Stimulated activated CD8-positive, alpha-beta memory T cell treated with anti-CD3 and anti-CD28 coated beads, Interleukin-7, amount 100 ng/mL, for 24 hours (primary cell): ENCODE measurements at places on chromosomes 4 and X.

DNA sequence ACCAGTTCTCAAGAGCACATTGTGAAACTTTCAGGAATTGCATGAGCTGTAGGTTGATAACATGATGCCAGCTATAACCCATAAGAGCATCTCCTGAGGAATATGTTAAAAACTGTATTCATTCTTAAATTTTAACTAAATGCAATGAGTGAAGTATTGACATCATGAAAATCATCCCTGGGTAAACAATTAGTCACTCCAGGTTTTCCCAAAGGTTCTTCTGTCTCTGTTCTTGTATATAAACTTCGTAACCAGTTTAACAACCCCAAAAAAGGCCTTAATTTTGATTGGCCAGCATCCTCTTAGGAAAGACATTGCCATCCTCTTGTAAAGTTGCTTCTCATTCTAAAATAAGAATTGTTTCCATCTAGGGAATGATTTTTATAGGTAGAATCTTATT lies 80.4 kb downstream of the TET2 start:
- DNase-seq: no peak

DNA sequence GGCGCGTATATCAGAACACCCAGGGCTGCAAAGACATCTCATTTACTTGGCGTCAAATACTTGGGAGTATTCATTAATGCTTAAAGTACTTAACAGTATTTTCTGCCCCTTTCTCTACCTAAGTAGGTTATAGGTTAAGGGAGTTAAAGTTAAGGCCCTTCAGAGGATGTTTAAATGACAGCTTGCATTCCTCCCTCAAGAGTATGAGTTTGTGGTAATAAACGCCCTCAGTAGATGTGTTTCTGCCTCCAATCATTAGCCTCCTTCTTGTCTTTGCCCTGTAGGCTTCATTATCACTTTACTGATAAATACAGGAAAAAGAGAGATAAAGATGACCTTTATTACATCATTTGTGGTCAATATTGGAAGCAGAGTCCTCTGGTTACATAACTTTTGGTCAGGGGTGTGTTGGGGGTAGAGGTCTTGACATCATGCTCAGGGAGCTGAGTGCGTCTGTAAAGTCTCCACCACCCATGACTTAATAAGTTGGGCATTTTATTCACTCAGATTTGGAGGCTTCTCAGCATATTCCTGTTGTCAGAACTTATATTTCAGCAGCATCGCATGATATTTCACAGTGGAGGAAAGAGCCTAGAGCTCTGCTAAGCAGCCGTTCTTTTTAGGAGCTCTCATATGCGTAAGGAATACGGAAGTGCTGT lies 145.9 kb downstream of the CPE start:
- DNase-seq: no peak

DNA sequence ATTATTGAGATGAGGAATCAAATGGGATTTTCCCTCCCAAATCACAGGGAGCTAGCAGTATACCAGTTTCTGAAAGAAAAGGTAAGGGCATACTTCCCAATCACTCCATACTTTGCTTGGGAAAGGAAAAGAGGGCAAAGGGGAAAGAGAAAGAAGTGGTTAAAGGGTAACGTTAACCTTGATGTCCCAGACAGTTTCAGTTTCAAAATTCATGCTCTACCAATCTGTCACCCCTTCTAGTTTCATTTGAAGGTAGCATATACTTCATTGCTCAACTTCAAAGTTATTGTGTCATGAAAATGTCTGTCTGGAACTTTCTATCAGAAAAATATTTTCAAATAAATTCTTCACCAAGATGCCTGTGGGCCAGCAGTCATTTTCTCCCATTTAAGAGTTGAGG lies 16.0 kb downstream of the TNMD start:
- DNase-seq: no peak

DNA sequence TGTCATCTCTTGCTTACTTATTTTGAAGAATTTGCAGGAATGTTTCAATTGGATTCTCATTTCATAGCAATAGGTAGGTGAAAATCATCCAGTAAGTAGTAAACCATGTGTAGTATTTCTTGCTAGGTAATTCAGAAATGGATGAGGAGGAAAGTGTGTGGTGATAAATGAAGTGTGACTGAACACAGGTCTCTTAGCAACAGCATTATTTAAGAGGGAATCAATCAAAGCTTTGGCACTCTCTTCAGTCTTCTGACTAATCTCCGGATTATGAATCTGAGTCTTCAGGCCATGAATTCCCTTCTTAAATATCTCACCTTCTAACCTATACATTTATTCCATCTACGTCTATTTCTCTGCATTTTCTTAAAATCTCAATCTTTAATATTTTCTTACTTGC lies 55.8 kb upstream of the ARHGAP24 start:
- no peak for DNase-seq

GRCh38 chrX:11380187-11380844 lies 87.1 kb downstream of the AMELX start:
- DNase-seq: no peak

GRCh38 chrX:20362268-20363267 lies 95.9 kb upstream of the RPS6KA3 start:
- no peak for DNase-seq

DNA sequence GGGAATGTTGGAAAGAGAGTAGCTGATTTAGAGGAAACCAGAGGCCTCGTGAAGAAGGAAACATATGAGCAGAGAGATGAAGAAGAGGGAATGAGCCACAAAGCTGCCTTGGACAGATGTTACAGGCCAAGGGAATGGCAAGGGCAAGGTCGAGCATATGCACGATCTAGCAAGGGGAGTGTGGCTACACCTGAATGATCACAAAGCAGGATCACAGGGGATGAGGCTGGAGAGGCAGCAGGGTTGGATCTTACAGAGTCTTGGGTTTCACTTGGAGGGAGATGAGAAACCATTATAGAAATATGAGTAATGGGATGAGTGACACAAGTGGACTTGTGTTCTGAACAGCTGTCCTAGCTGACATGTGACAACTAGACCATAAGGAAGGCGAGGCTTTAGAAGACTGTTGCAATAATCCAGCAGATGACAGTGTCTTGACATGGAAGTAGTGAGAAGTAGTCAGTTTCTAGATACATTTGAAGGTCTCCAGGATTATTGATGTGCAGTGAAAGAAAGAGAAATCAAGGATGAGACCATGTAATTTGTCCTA lies 58.7 kb downstream of the RASGEF1B start:
- DNase-seq: no peak

DNA sequence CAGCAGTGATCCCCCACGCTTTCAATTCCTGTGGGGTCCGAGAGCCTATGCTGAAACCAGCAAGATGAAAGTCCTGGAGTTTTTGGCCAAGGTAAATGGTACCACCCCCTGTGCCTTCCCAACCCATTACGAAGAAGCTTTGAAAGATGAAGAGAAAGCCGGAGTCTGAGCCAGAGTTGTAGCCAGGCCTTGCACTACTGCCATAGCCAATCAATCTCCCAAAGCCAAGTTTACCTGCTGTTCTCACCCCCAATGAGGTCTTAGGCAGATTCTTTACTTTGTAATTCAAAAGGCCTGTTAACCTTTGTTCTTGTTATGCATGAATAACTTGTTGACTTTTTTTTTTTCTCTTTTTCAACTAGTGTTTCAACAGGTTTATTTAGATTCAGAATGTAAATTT lies 4.0 kb downstream of the MAGEB2 start:
- DNase-seq: no peak

- DNase-seq: no peak
These were observed 1.7 kb upstream of the MAGEH1 start for GRCh38 chrX:55450259-55450658.

DNA sequence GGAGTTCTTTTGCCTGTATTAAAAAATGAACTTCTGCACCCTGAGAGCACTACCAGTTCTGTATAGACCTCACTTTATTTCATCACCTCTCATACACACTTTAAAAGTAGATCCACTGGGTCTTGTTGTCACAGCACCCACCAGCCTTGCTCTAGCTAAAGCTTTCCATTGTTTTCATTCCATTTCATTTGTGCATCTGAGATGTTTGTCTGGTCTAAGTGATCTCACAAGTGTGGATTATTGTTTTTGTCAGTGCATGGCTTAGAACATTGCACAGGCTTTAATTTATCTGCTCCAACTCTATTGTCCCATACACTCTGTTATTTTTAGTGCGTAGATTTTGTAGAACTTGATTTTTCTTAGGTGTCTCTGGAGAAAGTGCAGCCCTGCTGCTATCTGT lies 1157.5 kb upstream of the PABPC4L start:
- DNase-seq: no peak

DNA sequence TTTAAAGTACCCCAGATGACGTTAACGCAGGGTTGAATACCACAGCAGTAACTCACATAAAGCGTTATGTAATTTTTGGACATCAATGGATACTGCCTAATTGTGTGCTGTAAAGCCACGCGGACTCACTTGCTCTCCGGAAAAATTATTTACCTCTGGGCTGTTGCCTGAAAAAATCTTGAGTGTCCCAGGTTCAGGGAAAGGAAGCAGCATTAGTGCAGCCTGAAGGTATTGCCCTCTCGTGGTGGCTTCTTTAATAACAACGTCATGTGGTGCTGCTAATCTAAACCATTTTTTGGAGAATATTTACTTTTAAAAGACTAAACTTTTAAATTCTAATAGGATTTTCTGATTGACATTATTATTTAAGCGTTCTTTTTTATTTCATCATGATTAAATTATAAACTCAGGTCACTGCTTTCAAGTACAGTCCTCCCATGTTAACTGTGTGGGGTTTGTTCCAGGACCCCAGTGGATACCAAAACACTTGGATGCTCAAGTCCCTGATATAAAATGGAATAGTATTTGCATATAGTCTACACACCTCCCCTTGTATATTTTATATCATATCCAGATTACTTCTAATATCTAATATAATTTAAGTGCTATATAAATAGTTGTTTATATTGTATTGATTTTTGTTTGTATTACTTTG lies 384.8 kb downstream of the FAM133A start:
- no peak for DNase-seq

GRCh38 chrX:109774706-109775105 lies 41.6 kb upstream of the ACSL4 start:
- no peak for DNase-seq

GRCh38 chr4:121156822-121157769 lies 7.0 kb downstream of the TNIP3 start:
- DNase-seq: no peak

- no peak for DNase-seq
These were observed at the start of gene HTR2C for GRCh38 chrX:114583646-114584374. HTR2C (plus strand) TSS chrX:114584086; CDS start chrX:114726937, 142,851 bp downstream.

DNA sequence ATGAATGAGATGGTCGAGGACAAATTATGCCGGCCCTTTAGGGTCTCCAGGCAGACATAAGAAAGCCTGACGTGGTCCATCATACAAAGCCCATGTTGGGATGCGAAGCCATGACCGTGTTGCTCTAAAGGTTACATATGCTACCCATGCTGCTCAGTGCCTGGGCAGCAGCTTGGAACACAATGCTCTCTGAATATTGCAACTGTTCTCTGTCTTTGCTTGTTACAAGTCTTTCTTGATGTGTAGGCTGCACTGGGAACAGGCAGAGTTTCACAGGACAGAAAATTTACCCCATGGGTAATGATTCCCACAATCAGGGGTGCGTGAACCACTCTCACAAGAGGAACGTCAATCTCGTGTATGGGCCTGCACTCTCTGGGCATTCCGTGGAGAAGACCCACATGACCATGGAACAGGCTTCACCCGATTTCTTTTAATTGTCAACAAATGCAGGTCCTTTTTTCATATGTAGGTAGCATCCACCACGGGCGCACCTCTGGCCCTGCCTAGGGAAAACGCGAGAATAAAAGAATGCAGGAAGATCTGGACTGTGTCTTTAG lies 66.3 kb downstream of the NBDY start:
- DNase-seq: no peak

- DNase-seq: no peak
These were observed 117.4 kb upstream of the NALF2 start for GRCh38 chrX:69386681-69387080.

DNA sequence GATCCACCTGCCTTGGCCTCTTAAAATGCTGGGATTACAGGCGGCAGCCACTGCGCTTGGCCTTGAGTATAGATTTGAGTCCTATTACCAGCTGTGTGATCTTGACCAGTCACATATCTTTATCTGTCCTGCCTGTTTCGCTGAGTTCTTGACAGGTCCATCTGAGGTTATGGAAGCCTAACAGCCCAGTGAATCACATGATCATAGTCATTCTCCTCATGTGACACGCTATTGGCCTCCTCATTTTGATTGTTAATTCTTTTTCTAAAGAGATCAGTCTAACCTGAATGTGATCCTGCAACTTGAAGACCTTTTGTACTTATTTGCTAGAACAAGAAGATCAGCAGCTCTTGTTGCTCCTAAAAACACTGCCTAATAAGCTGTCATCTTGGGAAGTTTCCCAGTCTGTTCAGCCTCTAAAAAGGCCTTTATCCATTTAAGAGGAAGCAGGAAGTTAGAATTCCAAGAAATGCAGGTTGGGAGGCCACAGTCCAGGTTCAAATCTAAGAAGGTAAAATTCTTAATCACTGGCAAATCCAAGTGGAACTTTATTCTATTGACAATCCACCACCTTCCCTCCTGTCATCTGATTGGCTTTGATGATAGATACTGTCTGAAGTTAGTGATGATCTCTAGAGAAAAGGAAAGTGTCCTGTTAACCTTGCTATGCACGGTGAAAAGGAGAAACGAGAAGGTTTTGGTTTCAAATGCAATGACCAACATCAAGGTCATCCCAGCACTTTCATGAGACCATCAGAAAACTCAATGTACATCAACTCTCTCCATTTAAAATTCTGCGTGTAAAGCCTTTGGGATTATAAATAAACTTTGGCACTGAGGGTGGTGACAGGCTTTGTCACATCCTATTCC lies 86.9 kb downstream of the CHRNA9 start:
- DNase-seq: no peak

GRCh38 chr4:74038425-74039314 lies at the start of gene CXCL3:
CXCL3 (minus strand) TSS chr4:74038689; CDS start chr4:74038611, 78 bp downstream.
- DNase-seq: no peak

DNA sequence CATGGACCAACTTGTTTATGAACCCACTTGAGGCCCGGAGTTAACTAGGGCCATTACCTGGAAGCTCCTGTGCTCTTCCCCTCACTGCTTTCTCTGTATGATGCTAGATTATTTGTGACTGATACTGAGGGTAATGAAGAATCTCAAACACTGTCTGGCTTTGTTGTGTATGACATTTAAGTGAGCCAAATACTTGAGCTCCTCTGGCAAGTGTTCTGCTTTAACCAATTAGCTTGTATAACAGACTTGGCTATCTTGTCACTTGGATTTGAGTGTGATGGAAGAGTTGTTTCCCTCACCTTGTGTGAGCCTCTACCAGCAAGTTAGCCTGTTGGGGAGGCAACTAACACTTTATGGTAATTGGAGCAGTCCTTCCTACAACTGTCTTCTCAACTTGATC lies 42.7 kb downstream of the CCNG2 start:
- DNase-seq: no peak
